Prostate gland (tissue), 2 donors: ENCODE measurements at places on chromosomes 5 and 9.
A peak's percentile ranks its signal among the peaks of the same experiment; 100 is the strongest.

- DNase-seq = no peak
These were observed 20.8 kb downstream of the DCANP1 start for GRCh38 chr5:135426102-135427082.

DNA sequence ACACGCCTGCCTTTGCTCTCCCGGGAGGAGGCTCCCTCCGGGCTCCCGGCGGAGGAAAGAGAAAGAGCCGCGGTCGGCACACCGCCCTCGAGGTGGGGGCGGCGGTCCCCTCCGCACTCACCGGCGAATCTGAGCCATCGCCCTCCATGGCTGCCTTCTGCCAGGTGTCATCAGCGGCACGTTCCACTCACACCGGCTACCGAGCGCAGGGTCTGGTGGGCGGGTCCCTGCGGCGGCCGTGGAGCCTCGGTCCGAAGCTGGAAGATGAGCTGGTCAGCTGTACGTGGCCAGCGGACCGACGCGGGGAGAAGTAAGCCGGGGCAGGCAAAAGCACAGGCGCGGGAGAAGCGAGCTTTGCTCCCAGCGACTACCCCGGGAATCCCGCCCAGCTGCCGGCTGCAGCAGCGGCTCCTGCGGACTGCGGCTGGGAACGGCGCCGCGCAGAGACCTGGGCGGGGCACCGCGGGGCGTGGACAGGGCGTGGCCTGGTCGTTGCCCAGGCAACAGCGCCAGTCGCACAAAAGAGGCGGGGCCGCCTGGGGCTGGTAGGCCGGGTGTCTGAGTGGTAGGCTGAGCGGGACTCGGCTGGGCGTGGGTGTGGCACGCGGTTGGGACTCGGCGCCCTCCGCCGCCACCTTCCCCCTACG lies at the start of gene TRIM36:
TSS of gene TRIM36 (minus strand) at position 422 of the 647 bp plus-strand sequence. CDS start at position 148, 274 bp downstream.
- peak; percentile 92 for DNase-seq

DNA sequence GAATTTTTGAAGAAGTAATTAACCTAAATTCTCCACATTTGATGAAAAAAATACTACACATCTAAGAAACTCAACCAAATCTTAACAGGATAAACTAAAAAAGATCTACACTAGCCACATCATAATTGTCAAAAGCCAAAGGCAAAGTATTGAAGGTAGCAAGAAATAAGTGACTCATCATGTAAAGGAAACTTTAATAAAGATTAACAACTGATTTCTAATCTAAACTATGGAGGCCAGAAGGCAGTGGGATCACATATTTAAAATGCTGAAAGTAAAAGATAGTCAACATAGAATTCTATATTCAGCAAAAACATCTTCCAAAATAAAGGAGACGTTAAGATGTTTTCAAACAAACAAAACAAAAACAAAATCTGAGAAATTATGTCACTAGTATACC lies 2002.9 kb downstream of the MAT2B start:
- DNase-seq = no peak

- no peak for DNase-seq
These were observed 155.5 kb downstream of the FGF10 start for GRCh38 chr5:44233691-44234090.

- no peak for DNase-seq
These were observed 401.9 kb upstream of the IRX2 start for GRCh38 chr5:3153226-3153858.

- DNase-seq = peak; percentile 7
These were observed 532.4 kb downstream of the ANXA1 start for GRCh38 chr9:73683862-73684591.

DNA sequence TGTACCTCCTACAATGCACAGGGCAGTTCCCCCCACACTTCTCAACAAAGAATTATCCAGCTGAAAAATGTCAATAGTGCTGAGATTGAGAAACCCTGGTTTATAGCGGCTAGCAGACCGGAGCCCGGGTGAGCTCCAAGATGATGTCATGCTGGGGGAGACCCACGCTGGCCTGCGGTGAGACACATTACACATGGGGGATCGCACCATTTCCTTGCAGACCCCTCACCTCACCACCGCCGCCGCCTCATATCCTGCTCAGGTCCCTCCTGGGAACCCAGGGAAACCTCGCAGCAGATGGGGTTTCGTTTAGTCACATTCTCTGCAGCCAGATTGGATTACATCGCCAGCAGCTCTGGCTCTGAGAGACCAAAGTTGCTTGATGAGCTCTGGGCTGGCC lies 14.7 kb upstream of the TNC start:
- DNase-seq = no peak
